ENCODE measurements at places on chromosomes 12 and 14. TPM values are rescaled to one million over a fixed set of nuclear protein-coding genes. Genes with fewer than 3 reads are reported as not detected.

Gene ANO2
- total RNA-seq, result not detected

Gene C12orf43
- 38.1 TPM for total RNA-seq

Gene ERH
- 406 TPM for total RNA-seq

Gene HOXC4
- 1.4 TPM for total RNA-seq

Gene SLC25A29
- 10.4 TPM for total RNA-seq

Gene SOX5
- total RNA-seq, result 0.13 TPM

Gene TBX3
- total RNA-seq, result not detected

Gene CLEC6A
- not detected for total RNA-seq

Gene AHNAK2
- not detected for total RNA-seq

Gene CLEC9A
- total RNA-seq, result not detected

Gene KCNC2
- not detected for total RNA-seq

Gene TAS2R19
- 0.78 TPM for total RNA-seq

Gene PRB2
- not detected for total RNA-seq

Gene TMTC2
- total RNA-seq, result 2.2 TPM

Gene CCDC184
- total RNA-seq, result 0.97 TPM

Gene EPYC
- total RNA-seq, result not detected

Gene IL31
- 5.1 TPM for total RNA-seq

Gene ARHGDIB
- 495 TPM for total RNA-seq

Gene RNF212B
- not detected for total RNA-seq

Gene RNASE2
- total RNA-seq, result not detected

Gene GOLGA5
- 19.8 TPM for total RNA-seq

Gene NRXN3
- not detected for total RNA-seq

Gene ACOT4
- total RNA-seq, result 4.0 TPM

Gene ABCC9
- not detected for total RNA-seq

Gene ZNF84
- 16.5 TPM for total RNA-seq

All from CD8-positive, alpha-beta memory T cell (primary cell).